ENCODE measurements at places on chromosomes 3 and 15.

GRCh38 chr15:45307230-45307924 lies 55.3 kb downstream of the SLC28A2 start:
- peak; percentile 28 for DNase-seq

DNA sequence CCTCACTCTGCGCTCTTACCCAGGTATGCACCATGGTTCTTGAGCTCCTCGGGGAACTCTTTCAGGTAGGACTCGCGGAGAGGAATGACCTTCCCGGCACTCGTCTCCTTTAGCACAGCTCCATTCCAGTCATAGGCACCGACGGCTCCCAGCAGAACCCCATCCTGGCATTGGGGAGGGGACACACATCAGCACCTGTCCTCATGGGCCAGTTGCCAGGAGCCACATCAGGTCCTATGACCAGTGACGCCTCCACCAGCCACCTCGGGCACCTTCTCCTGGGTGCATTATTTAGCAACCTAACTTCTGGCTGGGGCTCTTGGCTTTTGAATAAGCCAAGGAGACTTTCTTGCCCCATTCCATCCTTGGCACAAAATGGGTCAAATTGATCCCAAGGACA lies 61.9 kb downstream of the FEM1B start:
- no peak for DNase-seq

DNA sequence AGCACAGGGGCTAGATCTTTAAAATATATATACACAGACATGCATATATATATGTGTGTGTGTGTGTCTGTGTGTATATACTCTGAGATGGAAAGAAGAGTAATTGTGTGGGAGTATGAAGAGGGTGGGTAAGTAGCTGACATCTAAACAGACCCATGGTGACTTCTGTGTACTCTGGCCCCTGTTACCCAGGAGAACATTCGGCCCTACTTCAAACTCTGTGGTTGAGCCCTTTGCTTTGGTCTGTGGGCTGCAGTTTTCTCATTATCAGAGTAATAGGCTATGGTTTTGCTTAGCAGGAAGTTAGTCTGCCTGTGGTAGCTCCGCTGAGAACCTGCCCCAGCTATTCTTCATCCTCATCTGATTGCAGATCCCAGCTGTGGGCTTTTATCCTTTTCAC lies 141.4 kb downstream of the RBPMS2 start:
- no peak for DNase-seq

- DNase-seq = no peak
Measured at GRCh38 chr3:87191175-87191574, 35.9 kb upstream of the CHMP2B start.

DNA sequence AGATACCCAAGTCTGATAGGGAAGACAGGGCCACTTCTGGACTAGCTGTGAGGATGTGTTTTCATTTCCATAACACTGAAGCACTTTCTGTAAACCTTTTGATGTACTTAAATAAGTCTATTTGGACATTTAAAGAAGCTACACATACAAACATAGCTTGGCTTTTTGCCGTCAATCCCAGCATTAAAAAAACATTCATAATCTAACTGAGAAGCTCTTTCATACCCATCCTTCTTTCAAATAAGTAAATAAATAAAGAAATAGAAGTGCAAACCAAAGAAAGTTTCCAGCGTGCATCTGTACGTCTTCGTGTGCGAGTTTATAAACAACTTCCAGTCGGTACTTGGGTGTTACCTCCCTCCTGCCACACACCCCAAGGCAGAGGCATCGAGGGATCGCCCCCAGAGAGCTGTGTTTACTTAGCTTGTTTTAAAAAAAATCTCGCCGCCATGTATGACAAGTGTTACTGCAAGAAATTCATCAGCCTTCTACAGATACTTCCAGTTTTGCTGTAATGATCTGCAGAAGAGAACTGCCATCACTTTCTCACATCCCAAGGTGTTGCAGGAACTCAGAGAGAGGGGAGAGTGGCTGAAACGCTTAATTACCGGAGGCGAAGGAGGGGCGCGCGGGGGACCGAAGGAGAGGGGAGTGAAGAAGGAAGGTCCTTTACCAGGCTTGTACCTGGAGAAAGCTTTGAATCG lies 9.0 kb upstream of the MEIS2 start:
- DNase-seq = no peak

GRCh38 chr15:27768732-27769475 lies 330.2 kb downstream of the OCA2 start:
- no peak for DNase-seq

GRCh38 chr3:134567605-134568004 lies 81.7 kb downstream of the CEP63 start:
- no peak for DNase-seq

DNA sequence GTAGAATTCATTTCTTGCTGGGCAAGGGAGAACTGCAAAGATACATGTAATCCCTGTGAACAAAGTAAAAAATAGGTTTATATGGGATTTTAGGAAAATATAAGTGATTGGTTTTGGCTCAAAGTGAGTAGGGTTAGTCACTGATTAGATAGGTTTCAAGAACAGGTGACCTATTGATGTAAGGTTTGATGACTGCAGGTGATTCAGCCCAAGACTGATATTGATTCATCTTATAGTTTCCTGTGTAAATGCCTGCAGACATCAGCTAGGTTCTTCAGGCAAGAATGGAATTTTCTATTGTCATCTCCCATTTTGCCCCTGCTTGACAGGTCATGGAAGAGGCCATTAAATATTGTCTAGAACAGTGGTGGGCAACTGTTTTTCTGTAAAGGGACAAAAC lies 23.9 kb upstream of the ARID3B start:
- DNase-seq = no peak

DNA sequence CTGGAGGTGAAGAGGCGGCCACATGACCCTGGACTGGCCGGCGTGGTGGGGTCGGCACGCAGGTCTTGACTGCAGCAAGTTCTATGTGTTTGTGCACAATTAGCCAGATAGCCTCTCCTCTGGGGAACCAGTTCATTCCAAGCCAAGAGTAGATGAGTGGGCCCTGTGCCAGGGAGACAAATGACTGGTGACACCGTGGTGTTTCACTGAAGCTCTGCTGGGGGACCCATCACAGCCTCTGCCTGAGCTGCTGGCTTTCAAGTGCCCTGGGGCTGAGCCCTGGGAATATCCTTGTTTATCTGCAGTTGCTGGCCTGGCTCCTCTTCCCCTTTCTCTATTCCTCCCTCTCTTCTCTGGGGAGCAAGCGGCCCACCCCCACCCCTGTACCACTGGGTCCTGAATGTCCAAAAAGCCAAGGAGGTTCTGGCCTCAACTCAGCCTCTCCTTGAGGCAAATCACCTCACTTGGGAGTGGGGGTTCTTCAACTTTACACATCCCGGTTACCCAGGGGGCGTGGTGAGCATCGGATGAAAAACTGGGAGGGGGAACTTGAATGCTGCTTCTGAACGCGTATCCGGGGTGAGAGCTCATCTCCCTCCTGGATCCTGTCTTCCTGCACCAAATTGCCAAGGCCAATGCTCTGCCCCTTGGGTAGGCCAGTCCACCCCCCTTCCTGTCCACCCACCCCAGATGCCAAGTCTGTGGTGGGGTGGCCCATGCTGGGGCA lies 199.6 kb upstream of the LYSMD4 start:
- no peak for DNase-seq

DNA sequence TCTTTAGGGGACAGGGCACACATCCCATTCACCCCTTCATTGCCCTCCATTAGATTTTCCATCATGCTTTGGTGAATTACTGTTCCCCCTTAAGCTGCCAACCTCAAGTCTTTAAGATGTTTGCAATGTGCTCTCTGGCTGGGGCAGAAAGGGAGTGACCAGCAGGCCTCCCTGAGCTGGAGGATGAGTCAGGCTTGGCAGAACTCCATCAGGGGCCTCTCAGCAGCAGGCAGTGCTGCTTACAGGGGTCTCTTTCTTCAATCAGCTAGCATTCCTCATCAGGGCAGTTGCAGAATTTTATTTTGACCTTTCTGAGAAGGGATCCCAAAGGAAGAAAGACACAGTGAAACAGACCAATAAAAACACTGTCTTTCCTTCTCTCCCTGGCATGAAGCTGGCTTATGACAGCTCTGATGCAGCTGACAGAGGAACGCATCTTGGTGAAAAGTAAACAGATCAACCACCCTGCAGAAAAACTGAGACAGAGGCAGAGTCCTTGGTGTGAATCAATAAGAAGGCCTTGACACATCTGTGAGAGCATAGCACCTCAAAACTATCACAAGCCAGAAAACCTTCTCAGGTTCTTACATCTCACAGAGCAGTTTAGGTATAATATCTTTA lies 88.7 kb upstream of the MRPL3 start:
- DNase-seq = no peak

DNA sequence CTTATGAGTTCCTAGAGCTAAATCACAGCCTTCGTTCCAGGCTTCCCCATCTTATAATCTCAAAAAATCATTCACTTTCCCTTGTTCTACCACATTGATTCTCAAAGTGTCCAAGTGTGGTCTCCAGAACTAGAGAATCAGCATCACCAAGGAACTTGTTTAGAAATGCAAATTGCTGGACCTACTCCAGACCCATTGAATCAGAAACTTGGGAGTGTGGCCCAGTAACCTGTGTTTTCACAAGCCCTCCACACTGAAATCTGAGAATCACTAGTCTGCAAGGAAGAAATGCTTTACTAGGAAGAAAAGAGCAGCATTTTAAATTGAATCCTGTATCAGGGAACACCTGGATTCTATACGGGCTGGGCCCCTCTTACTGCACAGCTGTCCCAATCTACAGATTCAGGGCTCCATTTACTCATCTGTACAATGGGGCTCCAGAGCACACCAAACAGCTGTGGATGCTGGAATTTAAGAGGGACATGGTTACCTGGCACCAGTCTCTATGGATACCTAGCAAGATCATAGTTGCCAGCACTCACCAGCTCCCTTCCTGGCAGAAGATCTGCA lies 3.9 kb downstream of the MEGF11 start:
- no peak for DNase-seq
